Posterior vena cava (tissue), 2 donors: ENCODE measurements at places on chromosomes 13 and 19. TPM values are rescaled to one million over a fixed set of nuclear protein-coding genes. Genes with fewer than 3 reads are reported as not detected.

GRCh38 chr19:6396305-6396704, 3.3 kb upstream of the GTF2F1 start:
- no peak for DNase-seq

The ZNF784 gene
- total RNA-seq: 4.3 TPM

The ZIC5 gene
- not detected for total RNA-seq

The OR7D2 gene
- total RNA-seq: not detected
